ENCODE measurements at places on chromosomes 13 and 19.
A peak's percentile ranks its signal among the peaks of the same experiment; 100 is the strongest.

DNA sequence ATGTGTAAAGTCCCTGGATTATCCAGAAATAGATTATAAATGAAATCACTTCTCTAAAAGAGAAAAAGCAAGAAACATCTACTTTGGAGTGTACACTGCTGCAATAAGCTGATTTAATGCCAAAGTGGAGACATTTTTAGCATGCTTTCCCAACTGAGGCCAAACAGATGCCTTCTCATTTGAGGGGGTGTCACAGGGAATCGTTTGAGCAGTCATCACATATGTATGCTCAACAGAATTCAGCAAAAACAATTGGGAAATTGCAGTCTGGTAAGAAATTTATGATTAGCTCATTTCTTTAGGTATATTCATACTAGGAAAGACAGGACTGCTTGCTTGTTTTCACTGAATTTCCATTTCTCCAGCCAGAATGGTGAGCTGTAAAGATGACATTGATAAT, 27.3 kb upstream of the TPP2 start:
- DNase-seq, result no peak

GRCh38 chr19:3673506-3674439, 26.5 kb downstream of the PIP5K1C start:
- DNase-seq, result no peak

DNA sequence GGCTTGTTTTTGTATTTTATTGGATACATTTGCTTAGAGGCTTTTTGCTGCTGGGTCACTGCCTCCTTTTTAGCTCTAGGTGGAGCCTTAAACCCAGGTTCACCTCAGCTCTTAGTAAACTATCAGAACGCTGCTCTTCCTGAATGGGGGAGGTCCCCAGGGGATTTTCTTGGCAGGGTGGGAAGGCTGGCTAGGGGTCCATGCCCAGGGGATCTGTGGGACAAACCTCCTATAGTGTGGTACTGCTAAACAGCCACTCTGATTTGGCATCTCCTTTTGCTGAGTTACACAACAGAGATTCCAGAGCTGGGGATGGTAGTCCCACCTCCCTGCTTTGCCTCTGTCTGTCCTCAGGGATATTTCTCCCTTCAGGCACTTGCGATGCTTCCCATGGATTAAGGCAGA, 204.9 kb downstream of the ZIC5 start:
- DNase-seq, result no peak

GRCh38 chr19:45158503-45159209, 2.1 kb downstream of the NKPD1 start:
- DNase-seq, result no peak

- DNase-seq, result no peak
Observed at GRCh38 chr19:23461120-23461519, 65.8 kb upstream of the ZNF91 start.

- DNase-seq, result no peak
Observed at GRCh38 chr13:28640861-28641599, 17.9 kb upstream of the POMP start.

DNA sequence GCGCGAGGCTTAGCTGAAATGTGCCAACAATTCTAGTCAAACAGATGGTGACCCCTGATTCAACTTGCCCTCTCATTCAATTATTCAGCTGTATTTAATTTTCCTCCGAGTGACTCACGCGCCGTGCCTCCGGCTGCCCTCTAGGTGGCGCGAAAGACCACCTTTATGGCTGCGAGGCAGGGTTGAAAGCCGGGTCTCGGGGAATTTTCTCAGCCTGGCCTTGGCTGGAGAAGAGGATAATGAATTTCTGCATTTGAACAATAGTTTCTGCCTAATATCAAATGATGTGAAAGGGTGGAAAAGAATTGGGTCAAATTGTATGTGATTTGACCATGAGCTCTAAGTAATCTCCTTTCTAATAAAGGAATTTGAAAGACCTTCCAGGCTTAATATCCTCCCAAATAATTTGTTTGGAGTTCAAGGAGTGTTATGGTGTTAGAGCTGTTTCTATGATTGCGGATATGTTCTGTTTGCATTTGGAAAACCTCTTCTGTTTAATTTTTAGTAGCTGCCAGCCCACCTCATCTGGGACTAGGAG, 310.9 kb downstream of the ZNF536 start:
- DNase-seq, result no peak

GRCh38 chr19:48813123-48813913, 2.5 kb upstream of the BCAT2 start:
- no peak for DNase-seq

- DNase-seq, result no peak
Observed at GRCh38 chr13:88674841-88675240, 1003.7 kb downstream of the SLITRK5 start.

DNA sequence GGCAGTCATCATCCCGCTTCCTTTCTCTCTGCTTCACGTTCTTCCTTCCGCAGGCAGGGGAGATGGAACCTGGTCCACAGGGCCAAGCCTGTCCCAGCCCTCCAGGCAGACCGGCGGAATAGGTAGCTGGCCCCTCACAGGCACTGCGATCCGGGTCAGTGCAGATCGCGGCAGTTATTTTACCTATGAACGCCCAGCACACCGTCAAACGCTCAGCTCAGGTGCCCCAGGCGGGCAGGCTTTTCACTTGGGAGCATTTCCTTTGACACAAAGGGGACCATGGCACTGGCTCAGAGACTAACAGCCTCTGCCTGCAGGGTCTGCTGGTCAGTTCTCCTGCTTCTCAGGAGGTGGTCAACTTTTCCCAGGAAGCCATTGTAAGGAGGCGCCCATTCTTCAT, 97.0 kb upstream of the ZNF98 start:
- no peak for DNase-seq

DNA sequence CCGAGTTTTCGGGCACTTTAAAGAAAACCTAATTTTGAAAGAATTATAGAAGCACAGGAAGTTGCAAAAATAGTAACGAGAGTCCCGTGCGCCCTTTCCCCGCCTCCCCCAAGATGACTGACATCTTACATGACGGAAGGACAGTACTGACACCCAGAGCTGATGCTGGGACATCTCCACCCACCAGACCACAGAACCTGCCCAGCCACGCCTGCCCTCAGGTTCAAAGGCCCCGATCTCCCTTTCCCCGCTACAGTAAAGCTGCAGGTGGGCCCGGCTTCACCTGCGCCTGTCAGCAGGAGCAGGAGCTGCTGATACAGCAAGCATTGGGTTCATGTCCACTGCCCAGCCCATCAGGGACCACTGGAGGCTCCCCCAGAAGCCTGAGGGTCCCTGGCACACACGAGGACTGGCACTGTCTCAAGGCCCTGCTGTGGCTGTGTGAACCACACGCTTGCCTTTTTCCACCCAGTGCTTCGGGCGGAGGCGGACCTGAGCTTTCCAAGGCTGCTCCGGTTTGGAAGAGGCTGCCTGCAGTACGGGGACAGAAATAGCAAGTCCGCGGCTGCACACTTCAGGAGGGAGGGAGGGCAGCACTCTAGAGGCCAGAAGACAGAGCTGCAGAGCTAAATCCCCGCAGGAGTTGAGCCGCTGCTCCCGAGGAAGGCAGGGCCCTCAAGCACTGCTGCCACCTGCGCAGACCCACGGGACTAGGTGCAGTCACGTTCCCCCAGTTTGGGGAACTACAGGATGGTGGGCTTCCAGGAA, 8.7 kb downstream of the MAP2K2 start:
- DNase-seq, result no peak

- DNase-seq, result no peak
Observed at GRCh38 chr19:1085676-1086442, 9.3 kb downstream of the POLR2E start.

GRCh38 chr13:92418818-92419412, 807.7 kb upstream of the GPC6 start:
- no peak for DNase-seq

- peak; percentile 2 for DNase-seq
Observed at GRCh38 chr13:112873851-112874750, 94.9 kb upstream of the MCF2L start.

- no peak for DNase-seq
Observed at GRCh38 chr19:54035215-54036178, 28.2 kb downstream of the VSTM1 start.

DNA sequence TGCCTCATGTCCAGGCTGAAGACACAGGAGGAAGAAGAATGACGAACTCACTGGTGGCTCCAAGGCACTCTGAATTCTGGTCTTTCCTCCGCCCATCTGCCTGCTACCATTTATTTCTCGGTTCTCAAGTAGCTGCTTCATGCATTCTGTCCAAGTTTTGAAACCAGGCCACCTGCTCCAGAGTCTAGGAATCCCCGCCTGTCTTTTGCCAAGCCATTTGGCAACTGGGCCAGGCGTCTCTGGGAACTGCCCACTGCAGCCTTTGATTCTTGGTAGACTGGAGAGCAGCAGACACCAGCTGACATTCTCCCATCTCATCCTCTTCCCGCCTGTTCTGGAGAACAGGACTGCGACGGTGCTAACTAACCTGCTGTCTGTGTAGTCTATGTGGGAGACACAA, 10.8 kb downstream of the SLC35E1 start:
- no peak for DNase-seq

DNA sequence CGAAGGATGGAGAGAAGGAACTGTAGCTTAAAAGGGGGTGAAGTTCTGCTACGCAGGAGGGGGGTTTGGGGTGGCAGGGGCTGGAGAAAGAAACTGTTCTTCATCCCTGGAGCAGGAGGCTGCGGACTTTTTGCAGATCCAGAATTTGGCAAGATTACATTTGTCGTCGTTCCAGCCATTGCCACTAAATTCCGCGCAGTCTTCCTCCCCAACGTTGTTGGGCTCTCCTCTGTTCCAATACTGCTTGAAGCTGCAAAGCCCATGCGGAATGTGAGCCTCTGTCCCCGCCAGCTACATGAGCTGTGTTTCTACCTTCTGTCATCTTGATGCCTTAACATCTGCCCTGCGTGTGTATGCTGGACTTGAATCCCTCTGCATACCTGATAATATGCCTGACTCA, 4.3 kb downstream of the CD209 start:
- DNase-seq, result no peak

DNA sequence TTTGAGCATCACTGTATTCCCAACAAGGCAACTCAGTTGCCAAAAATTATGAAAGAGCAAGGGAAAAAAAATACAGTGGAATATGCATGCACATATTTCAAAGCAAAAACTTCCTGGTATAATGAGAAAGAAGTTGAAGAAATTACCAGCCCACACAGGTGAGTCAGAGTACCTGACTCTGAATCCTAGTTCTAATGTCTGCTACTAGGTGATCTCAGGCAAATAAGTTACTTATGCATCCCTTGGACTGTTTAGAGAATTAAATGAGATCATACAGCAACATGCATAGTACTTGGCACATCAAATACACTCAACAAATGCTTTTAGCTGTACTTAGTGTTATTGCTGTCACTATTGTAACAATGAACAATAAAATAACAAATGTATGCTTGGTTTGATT, 144.9 kb downstream of the MIPEP start:
- no peak for DNase-seq

- no peak for DNase-seq
Observed at GRCh38 chr19:55297267-55297666, 13.5 kb downstream of the BRSK1 start.

- DNase-seq, result no peak
Observed at GRCh38 chr19:48353677-48354076, 10.1 kb downstream of the TMEM143 start.

DNA sequence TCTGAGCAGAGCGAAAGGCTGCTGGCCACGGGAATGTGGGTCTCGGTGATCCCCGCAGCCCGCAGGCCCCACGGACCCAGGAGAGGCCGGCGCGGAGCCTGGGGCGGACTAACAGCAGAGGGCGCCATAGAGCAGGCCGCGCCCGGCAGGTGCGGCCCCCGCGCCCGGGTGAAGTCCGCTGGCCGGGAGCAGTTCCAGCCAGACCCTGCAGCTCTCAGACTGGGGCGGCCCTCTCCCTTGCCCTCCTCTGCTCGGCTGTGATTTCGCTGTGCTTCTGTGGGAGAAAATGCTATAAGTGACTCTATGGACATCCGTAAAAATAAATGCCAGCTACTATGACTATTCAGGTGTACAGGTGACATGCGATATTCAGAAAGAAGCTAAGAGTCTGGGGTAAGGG, 37.7 kb downstream of the GSX1 start:
- DNase-seq, result no peak

GRCh38 chr13:20699715-20700114, 3.8 kb upstream of the IL17D start:
- DNase-seq, result no peak

- DNase-seq, result no peak
Observed at GRCh38 chr13:48585456-48585840, 52.6 kb upstream of the RCBTB2 start.

DNA sequence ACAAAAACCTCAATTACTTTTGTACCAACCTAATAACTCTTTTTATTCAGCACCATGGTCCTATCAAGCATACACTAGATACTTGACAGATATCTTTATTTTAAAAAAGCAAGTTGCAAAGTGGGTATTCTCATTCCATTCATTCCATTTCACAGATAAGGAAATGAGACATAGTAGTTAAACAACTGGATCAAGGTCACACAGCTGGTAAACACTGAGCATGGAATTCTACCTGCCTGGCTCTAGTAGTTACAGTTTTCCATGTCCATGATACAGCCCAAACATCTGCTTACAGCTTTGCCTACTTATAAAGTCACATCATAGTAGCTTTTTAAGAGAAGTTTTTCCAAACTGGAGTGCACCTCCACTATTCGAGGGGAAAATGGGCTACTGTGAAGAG, 57.1 kb upstream of the SERTM1 start:
- DNase-seq, result no peak

DNA sequence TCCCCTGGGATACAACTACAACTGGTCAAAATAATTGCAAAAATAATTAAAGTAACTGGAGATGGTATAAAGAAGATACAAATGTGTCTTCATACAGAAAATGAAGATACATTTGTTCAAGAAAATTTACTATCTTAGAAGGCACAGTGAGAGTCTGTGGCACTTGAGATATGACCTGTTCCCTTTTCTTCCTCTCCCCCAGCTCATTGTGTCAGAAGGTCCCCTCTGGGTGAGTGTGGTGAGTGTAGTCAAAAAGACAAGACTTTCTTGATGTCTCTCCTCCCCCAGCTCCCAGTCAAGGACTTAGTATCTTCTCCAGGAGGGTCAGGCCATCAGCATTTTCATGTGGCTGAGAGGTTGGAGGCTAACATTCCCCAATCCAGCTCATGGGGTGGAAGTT, 51.7 kb downstream of the EDNRB start:
- DNase-seq, result no peak

- DNase-seq, result no peak
Observed at GRCh38 chr19:52735734-52736133, 890 bp upstream of the ZNF611 start.

GRCh38 chr13:43757266-43757665, 29.5 kb downstream of the ENOX1 start:
- DNase-seq, result no peak

GRCh38 chr19:57319869-57320179, 448 bp upstream of the ZNF543 start:
- no peak for DNase-seq

DNA sequence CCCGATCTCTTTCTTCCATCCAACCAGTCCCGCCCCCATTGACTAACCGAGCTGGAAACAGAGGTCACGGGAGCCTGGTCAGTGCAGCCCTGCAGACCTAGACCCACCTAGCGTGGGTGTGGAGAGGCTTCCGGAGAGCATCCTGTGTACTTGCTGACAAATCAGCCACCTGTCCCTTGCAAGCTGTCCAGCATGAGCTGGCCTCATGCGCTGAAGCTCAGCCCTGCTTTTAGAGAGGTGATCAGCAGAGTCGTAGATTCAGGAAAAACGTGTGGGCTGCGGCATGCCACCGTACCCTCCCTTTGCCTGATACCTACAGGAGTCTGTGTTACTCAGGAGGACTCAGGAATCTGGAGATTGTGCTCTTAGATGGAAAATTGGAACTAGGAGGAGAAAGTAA, 80.3 kb upstream of the UQCRFS1 start:
- no peak for DNase-seq

GRCh38 chr19:30791088-30791487, 418.9 kb downstream of the ZNF536 start:
- no peak for DNase-seq

GRCh38 chr13:48654511-48654910, 782 bp downstream of the CYSLTR2 start:
- no peak for DNase-seq

All from NCI-H1417 treated with DMSO at 0.1 percent for 48 hours (cell line).